Mammary epithelial cell (primary cell): ENCODE measurements at places on chromosomes 11 and 22. TPM values are rescaled to one million over a fixed set of nuclear protein-coding genes. Genes with fewer than 3 reads are reported as not detected.

LRRC55 gene
- polyA plus RNA-seq, result not detected

MISFA gene
- 0.42 TPM for polyA plus RNA-seq

OR10A2 gene
- not detected for polyA plus RNA-seq

YPEL1 gene
- polyA plus RNA-seq, result 0.02 TPM

AIFM3 gene
- 0.24 TPM for polyA plus RNA-seq

ROBO4 gene
- 4.9 TPM for polyA plus RNA-seq

SYCE3 gene
- 1.1 TPM for polyA plus RNA-seq

SCUBE2 gene
- polyA plus RNA-seq, result 0.57 TPM

GRM5 gene
- polyA plus RNA-seq, result not detected

ANO1 gene
- 147 TPM for polyA plus RNA-seq

OR2AG1 gene
- not detected for polyA plus RNA-seq

TMPRSS4 gene
- 5.6 TPM for polyA plus RNA-seq

PANX3 gene
- not detected for polyA plus RNA-seq

CD3G gene
- not detected for polyA plus RNA-seq

WNT11 gene
- not detected for polyA plus RNA-seq

TEAD1 gene
- polyA plus RNA-seq, result 21.3 TPM

TRIM49 gene
- 0.03 TPM for polyA plus RNA-seq

NAP1L4 gene
- polyA plus RNA-seq, result 106 TPM

LRRN4CL gene
- polyA plus RNA-seq, result 0.01 TPM

SHISAL1 gene
- polyA plus RNA-seq, result 2.9 TPM

CDC42EP1 gene
- polyA plus RNA-seq, result 12.7 TPM

EHF gene
- 6.4 TPM for polyA plus RNA-seq

MMP3 gene
- 0.53 TPM for polyA plus RNA-seq

FAM83F gene
- polyA plus RNA-seq, result 24.7 TPM

MAPK8IP2 gene
- 0.41 TPM for polyA plus RNA-seq

APLNR gene
- not detected for polyA plus RNA-seq

ZFTA gene
- 1.9 TPM for polyA plus RNA-seq

IGSF22 gene
- 0.03 TPM for polyA plus RNA-seq

USP2 gene
- polyA plus RNA-seq, result 1.3 TPM

SEZ6L gene
- not detected for polyA plus RNA-seq

SCGB2A2 gene
- polyA plus RNA-seq, result not detected

HEPN1 gene
- polyA plus RNA-seq, result not detected

CDC42EP2 gene
- 21.8 TPM for polyA plus RNA-seq

PRG3 gene
- not detected for polyA plus RNA-seq

TREH gene
- polyA plus RNA-seq, result not detected

APOL3 gene
- polyA plus RNA-seq, result 2.2 TPM

LMO1 gene
- not detected for polyA plus RNA-seq

USH1C gene
- not detected for polyA plus RNA-seq

PHF5A gene
- polyA plus RNA-seq, result 73.3 TPM
